ENCODE measurements at places on chromosomes 12 and 14. TPM values are rescaled to one million over a fixed set of nuclear protein-coding genes. Genes with fewer than 3 reads are reported as not detected.
A peak's percentile ranks its signal among the peaks of the same experiment; 100 is the strongest.

DNA sequence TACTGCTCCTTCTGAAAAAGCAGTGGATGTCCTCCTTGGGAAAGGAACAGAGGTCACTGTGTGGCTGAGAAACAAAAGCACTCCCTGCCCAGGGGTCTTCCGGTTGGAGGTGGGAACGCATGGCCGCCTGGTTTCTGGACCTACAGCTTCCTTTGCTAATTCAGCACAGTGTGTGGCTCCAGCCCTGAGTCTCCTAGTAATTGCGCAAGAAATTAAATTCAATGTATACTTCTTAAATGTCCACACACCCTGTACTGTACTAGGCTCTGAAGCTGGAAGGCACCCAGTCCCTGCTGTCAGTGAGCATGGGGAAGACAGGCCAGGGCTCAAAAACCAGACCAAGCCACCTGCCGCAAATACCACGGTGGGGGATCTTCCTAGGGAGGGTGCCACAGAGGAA lies 13.4 kb downstream of the SLC24A4 start:
- no peaks in the 10 kb centered on the region for H3K4me1 ChIP-seq
- no peak for DNase-seq
- H3K36me3 ChIP-seq: no peaks in the 10 kb centered on the region
- no peak overlapping the region for H3K27ac ChIP-seq
- H3K27me3 ChIP-seq: peaks cover 83% of the 10 kb centered on the region

The RHEBL1 gene
- total RNA-seq: 2.0 TPM

The IL22 gene
- total RNA-seq: not detected

- H3K4me3 ChIP-seq: no peak overlapping the region
- H3K27ac ChIP-seq: no peak overlapping the region
- H3K4me1 ChIP-seq: no peaks in the 10 kb centered on the region
These were observed 217.7 kb downstream of the SLC15A4 start for GRCh38 chr12:128606051-128606450.

- no peak for DNase-seq
- no peak overlapping the region for H3K27ac ChIP-seq
- H3K27me3 ChIP-seq: no peaks in the 10 kb centered on the region
- H3K36me3 ChIP-seq: no peaks in the 10 kb centered on the region
- no peaks in the 10 kb centered on the region for H3K4me1 ChIP-seq
These were observed 557.3 kb downstream of the TMTC2 start for GRCh38 chr12:83244001-83244400.

GRCh38 chr14:79383031-79383430 lies 828.3 kb downstream of the DIO2 start:
- no peaks in the 10 kb centered on the region for H3K27me3 ChIP-seq
- H3K36me3 ChIP-seq: no peaks in the 10 kb centered on the region
- DNase-seq: no peak
- H3K27ac ChIP-seq: no peak overlapping the region

- peaks cover 15% of the 10 kb centered on the region for H3K27me3 ChIP-seq
- H3K27ac ChIP-seq: peak overlapping the region; percentile 90
- peaks cover 13% of the 10 kb centered on the region for H3K36me3 ChIP-seq
- DNase-seq: no peak
These were observed 213.1 kb downstream of the CHST11 start for GRCh38 chr12:104669851-104670337.

DNA sequence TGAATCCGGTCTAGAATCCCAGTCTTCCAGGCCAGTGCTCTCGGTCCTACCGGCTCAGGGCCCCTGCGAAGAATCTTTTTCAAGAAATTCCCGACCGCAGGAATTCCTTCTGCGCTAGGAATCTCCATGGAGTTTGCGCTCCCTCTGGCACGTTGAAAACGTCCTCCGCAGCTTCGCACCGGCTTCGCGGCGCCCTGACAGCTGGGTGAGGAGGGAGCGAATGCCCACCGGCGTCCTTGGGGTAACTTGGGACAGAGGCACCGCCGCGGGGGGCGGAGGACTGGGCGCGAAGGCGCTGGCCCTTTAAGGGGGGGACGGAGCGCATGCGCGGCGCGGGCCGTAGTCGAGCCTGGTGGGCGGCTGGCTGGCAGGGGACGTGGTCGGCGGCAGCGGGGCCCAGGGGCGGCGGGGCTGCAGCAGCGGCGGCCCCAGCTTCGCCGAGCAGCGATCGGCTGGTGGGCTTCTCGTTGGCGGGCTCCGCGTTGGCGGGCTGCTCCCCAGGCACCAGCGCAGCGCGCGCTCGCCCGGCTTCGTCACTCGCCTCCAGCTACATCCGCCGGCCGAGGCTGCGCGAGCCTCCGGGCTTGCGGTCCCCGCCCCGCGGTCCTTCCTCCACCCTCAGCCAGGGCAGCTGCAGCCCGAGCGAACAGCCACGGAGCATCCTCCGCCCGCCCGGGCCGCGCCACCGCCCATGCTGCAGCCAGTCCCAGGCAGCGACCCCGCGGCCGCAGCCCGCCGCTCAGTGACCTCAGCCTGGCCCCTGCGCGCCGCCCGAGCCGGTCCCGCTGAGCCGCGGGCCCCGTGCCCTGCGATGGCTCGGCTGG lies at the start of gene VASH1:
VASH1 (plus strand) TSS at position 333 of the 824 bp plus-strand sequence. CDS start 1,354 bp downstream, outside the sequence.
- H3K36me3 ChIP-seq: peaks cover 12% of the 10 kb centered on the region
- no peak within 1 kb of the TSS for H3K27ac ChIP-seq

The REC8 gene
- 42.7 TPM for total RNA-seq

The ALDH2 gene
- total RNA-seq: 152 TPM

DNA sequence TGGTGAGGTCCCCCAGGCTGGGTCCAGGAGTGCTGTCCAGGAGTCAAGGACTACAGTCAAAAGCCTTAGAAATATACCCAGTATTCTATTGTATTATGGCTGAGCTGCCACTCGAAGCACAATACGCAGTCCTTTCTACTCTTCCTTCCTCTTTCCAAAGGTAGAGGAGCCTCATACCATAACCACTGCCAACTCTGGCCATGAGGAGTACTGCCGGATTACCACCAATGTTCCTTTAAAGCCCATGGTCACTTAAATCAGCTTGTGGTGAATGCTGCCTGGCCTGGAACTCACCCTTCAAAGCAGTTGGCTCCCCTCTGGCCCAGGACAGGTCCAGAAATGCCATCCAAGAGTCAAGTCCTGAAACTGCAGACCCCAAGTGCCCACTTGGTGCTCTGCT lies 425.4 kb downstream of the SLC16A7 start:
- H3K27ac ChIP-seq: no peak overlapping the region
- H3K4me1 ChIP-seq: no peaks in the 10 kb centered on the region
- no peak overlapping the region for H3K4me3 ChIP-seq
- H3K36me3 ChIP-seq: no peaks in the 10 kb centered on the region
- no peaks in the 10 kb centered on the region for H3K27me3 ChIP-seq

GRCh38 chr14:28756269-28756883 lies 10.2 kb upstream of the FOXG1 start:
- peaks cover 4% of the 10 kb centered on the region for H3K36me3 ChIP-seq
- DNase-seq: no peak
- peaks cover 67% of the 10 kb centered on the region for H3K27me3 ChIP-seq
- peaks cover 18% of the 10 kb centered on the region for H3K4me1 ChIP-seq
- H3K4me3 ChIP-seq: peak overlapping the region; percentile 50

DNA sequence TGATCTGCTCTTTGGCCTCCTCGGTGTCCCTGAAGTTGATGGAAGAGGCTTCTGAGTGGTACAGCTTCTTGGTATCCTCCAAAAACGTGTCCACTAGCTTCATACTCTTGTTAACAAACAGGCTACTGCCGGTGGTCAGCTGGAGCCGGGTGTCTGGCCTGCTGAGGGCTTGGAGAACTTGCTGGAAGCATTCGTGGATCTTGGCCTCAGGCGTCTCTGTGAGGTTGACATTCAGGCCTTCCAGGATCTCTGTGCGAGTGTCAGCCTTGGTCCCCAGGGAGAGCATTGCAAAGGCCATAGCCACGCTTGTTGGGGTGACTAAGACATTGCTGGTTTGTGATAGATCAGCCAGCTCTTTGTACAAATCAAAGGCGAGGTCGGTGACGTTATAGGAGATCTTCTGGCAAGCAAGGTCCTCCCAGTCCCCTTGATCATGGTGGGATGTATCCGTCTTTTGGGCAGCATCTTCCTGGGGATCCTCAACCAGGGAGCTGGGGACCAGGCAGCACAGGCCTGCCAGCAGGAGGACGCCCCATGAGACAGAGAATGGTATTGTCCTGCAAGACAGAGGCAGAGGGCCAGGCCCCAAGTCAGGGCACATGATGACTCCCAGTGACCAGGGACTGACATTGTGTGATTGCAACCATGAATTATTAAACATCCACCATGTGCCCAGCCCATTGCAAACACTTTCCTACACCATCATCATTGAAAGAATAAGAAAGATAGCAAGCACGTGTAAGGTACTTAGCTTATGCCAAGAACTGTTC lies 22.1 kb downstream of the SERPINA1 start:
- H3K36me3 ChIP-seq: no peaks in the 10 kb centered on the region
- no peaks in the 10 kb centered on the region for H3K27me3 ChIP-seq
- H3K27ac ChIP-seq: no peak within 1 kb of the TSS
- DNase-seq: peak; percentile 36
- no peaks in the 10 kb centered on the region for H3K4me1 ChIP-seq

The USP44 gene
- total RNA-seq: 13.3 TPM

Measured in Calu3 (cell line).